ENCODE measurements at places on chromosomes 5 and 9.
A peak's percentile ranks its signal among the peaks of the same experiment; 100 is the strongest.

GRCh38 chr5:120405286-120405864 lies 58.7 kb upstream of the PRR16 start:
- no peak for DNase-seq

GRCh38 chr5:167949435-167949834 lies 342.0 kb upstream of the WWC1 start:
- no peak for DNase-seq

GRCh38 chr5:127934791-127935256 lies 148.7 kb upstream of the SLC12A2 start:
- no peak for DNase-seq

DNA sequence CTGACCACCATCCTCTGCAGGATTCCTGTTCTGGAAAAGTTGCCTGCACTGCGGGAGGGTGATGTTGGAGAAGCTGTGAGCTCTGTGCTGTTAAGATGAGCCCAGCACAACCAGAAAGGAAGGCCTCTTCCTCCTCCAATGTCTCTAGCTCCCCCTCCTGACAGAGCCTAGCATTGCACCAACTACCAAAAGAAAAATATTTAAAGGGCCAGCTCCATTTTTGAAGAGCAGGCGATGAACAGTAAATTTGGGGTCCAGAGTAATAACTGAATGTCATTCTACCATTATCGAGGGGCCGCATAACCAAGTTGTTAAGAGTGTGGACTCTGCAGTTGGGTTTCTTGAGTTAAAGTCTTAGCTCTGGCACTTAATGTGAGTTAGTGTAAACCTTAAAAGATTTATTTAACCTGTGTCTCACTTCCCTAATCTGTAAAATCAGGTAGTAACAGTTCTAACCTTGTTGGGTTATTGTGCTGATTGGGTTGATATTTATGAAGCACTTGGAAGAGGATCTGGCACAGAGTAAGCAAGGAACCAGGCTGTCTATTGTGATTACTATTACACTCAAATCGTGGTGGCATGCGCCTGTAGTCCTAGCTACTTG lies 3.9 kb downstream of the TEX53 start:
- DNase-seq, result peak; percentile 61

GRCh38 chr9:22512495-22512894 lies 65.9 kb downstream of the DMRTA1 start:
- DNase-seq, result no peak

DNA sequence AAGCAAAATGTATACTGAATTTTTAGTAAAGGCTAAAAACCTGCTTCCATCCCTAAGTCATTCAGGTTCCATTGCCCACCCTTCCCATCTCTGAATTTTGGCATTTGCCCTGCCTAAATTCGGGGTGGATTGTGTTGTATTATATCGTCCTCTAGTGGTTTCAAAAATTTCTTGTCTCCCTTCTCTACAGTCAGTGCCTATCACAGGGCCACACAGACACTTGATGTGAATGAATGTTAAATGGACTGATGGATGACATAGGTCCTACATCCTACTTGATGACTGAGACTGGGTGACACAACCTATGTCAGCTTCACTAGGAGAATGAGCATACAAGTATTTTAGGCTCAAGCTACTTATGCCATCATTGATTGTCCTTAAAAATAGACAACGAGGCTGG lies 45.6 kb upstream of the SLC30A5 start:
- DNase-seq, result no peak

- no peak for DNase-seq
Measured at GRCh38 chr5:61277190-61277589, 54.9 kb upstream of the ZSWIM6 start.

DNA sequence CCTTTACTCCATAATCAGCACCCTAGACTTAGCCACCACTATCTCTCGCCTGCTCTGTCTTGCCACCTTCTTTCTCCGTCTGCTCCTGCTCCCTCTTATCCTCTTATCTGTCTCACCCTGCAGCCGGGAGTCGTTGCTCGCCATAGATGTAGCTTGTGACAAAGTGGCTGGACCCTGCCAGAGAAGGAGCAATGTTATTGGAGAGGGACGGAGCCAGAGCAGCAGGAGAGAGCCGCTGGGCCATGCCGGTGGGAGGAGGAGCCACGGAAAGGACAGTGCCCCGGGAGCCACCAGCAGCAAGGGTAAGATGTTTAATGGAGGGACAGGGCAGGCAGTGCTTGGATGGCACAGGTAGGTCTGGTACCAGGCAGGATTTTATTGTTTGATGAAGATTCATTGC lies 137.3 kb downstream of the SEC61B start:
- no peak for DNase-seq

DNA sequence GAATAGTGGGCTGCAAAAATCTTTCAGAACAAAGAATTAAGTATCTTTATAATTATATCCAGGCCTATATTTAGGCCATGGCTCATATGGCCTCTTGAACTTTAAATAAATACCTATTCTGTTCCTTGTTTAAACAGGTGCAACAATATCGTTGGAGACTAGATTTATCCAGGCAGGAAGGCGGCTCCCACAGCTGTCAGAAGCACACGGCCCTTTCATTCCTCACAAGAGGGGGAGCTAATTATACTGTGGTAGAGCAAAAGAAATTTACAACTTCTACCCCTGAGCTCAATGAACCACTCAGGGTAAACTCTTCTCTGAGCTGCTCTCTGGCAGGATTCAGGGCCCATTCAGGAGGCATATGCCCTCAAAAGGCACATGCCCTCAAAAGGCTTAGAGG lies 31.3 kb downstream of the TMEM174 start:
- DNase-seq, result no peak

DNA sequence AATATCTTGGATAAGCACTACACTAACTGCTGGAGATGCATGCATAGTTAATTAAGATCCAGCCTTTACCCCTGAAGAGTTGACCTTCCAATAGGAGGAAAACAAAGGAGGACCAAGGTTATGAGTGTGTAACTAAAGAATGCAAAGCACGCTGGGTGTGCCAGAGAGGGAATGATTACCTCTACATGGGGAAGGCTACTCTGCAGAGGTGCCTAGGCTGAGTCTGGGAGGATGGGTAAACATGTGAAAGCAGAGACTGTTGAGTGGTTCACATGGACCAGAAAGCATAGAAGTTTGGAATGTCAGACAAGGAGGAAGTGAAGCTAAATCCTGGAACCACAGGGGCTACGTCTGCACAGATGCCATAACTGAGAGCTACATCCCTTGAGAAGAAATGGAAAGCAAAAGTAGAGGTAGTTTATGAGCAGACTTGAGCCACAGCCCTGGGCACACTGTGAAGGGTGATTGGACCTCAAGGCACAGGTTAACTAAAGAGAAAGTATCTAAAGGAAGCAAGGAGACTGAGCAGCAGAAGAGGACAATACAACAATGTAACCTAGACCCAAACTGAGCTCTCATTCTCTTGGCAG lies 176.2 kb downstream of the DENND1A start:
- DNase-seq, result no peak

DNA sequence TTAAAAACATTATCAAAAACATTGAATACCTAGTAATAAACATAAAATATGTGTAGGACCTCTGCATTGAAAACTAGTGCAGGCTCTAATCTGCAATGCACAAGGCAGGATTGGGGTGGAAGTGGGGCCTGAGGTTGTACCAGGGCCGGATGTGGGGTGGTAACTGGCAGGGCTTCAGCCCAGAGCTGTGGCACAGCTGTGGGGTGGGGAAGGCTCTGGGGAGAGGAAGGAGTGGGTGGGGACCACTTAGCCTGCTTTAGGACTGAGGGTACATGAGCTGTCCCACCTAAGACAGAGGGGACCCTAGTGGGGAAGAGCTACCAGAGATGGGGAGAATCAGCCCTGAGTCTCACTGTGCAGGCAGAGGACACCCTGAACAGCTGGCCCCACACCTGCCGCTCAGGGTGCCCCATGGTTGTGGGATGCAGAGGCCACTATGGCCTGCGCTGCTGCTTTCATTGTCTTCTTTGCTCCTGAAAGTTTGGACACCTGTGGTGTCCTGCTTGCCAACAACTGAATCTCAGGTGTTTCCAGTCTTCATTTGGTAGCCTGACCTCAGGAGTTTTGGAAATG lies 311.4 kb downstream of the TLE4 start:
- DNase-seq, result no peak

DNA sequence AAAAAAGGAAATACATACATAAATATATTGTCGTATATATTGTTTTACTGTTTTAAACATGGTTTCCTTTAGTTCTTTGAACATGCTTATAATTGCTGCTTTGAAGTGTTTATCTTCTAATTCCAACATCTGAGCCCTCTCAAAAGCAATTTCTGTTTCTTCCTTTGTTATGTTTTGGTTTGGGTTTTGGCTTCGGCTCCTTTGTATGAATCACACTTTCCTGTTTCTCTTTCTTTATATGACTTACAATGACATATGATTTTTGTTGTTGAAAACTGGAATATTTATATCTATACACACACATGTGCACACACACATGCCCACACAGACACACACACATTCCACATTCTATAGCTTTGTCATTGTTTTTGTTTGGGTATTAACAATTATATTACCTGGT lies 1206.7 kb downstream of the CDH12 start:
- DNase-seq, result no peak

DNA sequence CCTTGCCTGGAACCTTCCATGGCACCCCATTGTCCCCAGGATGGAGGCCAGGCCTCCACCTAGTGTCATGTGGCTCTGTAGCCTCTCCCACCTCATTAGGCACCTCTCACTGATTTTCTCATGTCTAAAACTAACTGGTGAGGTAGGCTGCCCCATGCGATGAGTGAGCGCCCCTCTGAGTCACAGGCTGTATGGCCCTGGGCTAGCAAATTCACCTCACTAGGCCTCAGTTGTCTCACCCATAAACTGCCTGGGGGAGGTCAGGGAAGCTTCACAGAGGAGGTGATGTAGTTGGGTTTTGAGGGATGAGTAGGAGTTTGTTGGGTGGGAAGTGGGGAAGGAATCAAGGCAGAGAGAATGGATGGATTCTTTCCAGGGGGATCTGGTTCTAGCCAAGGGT lies 8.8 kb downstream of the RXRA start:
- DNase-seq, result no peak

GRCh38 chr5:65128226-65128625 lies 353.5 kb downstream of the ADAMTS6 start:
- DNase-seq, result no peak

GRCh38 chr5:58871648-58872242 lies 288.9 kb downstream of the RAB3C start:
- DNase-seq, result no peak

DNA sequence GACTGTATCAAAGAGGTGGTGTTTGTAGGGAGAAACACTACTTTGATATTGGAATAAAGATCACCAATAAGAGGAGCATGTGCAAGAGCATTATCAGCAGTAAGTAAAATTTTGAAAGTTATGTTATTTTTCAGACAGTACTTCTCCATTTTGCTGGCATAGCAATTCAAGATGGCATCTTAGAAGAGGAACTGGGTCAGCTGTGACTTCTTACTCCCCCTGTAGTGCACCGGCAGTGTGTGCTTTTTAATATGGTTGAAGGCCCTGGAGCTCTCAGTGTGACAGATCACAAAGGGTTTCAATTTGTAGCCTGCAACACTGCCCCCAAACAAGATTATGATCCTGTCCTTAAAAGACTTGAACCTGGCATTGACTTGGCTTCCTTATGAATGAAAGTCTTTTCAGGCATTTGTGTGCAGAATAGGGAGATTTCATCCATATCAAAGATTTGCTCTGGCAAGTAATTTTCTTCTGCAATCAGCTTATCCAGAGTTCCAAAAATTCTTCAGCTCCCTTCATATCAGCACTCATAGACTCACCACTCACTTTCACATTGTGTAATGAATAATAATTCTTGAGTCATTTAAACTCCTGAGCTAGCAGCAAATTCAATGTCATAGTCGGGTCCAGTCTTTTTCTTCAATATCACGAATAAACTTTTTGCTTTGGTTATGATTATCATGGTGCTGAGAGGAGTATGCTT lies 105.7 kb upstream of the MAMDC2 start:
- no peak for DNase-seq

DNA sequence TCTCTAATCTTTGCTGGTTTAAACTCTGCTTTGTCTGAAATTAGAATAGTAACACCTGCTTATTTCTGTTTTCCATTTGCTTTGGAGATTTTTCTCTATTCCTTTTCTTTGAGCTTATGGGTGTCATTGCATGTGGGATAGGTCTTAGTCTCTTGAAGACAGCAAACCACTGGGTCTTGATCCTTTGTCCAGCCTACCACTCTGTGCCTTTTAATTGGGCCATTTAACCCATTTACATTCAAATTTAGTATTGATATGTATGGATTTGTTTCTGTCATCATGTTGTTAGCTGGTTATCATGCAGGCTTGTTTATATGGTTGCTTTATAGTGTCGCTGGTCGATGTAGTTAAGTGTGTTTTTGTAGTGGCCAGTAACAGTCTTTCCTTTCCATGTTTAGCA lies 914.7 kb downstream of the MAT2B start:
- no peak for DNase-seq

GRCh38 chr5:69030358-69031062 lies 63.3 kb upstream of the SLC30A5 start:
- no peak for DNase-seq

DNA sequence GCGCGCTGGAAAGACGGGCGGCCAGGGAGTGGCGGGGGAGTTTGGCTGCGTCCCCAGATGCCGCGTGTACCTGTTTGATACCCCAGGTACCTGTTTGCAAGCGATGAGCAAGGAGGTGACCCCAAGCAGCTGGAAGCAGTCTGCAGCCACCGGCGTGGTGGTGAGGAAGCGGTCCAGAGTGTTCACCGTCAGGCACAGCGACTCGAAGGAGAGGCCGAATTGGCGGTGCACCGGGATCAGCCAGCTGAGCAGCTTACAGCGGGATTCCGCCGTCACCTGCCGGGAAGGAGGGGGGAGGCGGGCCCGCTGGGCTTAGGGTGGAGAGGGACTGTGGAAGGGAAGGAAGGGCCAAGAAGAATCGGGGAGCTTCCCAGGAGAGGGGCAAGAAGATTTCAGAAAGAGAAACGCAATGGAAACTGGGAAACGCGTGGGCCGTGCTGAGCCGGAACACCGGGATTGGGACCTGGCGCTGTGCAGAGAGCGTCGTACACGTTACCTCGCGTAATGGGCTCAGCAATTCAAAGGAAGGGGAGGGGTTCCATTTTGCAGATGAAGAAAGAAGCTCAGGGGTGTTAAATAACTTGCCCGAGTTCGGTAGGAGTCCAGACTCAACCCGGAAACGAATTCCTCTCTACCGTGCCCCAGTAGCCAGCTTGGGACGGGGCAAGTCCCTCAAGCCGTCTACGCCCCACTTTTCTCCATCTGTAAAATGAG lies 980 bp downstream of the CCNO start:
- no peak for DNase-seq

DNA sequence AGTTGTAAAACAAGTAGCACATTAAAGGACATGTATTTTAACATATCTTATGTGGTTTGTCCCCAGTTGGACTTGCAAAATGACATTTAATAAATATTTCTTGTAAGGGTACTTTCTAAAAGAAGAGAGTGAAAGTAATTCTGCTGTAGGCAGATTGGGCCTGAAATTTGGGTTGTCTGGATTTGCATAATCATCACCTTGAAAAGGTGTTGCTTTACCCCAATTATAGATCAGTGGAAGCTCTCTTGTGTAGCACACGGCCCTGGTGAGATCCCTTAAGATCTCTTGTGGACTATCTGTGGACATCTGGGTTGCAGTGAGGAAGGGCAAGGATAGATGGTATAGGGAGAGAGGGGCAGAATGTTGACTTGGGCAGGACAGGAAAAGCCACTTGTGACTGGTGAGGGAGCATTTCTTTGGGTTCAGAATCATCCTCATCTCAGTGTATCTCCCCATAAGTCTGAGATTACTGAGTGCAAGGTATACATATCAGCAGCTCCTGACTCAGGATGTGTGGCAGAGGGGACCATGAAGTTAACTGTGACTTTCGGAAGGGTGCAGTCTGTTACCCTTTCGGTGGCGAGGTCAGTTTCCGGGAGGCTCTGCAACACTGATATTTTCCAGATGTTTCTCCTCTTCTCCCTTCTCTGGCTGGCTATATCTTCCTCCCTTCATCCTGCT lies 2.0 kb upstream of the TNFAIP8 start:
- DNase-seq, result no peak
